ENCODE measurements at places on chromosomes 5 and 9.

- H3K27ac ChIP-seq, result no peak overlapping the region
- peaks cover 12% of the 10 kb centered on the region for H3K36me3 ChIP-seq
- DNase-seq, result no peak
- H3K27me3 ChIP-seq, result no peaks in the 10 kb centered on the region
- H3K4me3 ChIP-seq, result no peak overlapping the region
Measured at GRCh38 chr5:37197340-37198050, 51.7 kb downstream of the CPLANE1 start.

- H3K27ac ChIP-seq, result no peak overlapping the region
- peaks cover 4% of the 10 kb centered on the region for H3K36me3 ChIP-seq
- no peak for DNase-seq
- no peaks in the 10 kb centered on the region for H3K4me1 ChIP-seq
- no peaks in the 10 kb centered on the region for H3K27me3 ChIP-seq
- H3K4me3 ChIP-seq, result no peak overlapping the region
Measured at GRCh38 chr9:34440017-34440416, 18.4 kb downstream of the FAM219A start.

DNA sequence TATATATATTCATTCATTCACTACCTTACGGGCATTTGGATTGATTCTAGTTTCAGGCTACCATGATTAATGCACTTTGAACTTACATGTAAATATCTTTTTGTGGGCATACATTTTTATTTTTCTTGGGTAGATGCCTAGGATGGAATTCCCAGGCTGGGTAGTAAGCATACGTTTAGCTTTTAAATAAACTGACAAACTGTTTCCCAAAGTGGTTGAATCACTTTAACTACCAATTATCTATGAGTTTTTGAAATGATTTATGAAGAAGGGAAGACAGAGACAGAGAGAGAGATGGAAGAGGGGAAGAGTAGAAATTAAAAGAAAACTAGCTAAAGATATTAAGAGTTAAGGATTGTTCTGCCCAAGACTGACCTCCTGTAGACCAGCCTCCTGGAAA lies 612.6 kb downstream of the PSAT1 start:
- H3K36me3 ChIP-seq, result no peaks in the 10 kb centered on the region
- H3K4me3 ChIP-seq, result no peak overlapping the region
- no peaks in the 10 kb centered on the region for H3K4me1 ChIP-seq
- H3K27me3 ChIP-seq, result no peaks in the 10 kb centered on the region

GRCh38 chr5:151892393-151892792 lies 32.3 kb downstream of the GLRA1 start:
- no peak overlapping the region for H3K27ac ChIP-seq
- H3K27me3 ChIP-seq, result no peaks in the 10 kb centered on the region
- H3K4me3 ChIP-seq, result no peak overlapping the region
- DNase-seq, result no peak
- H3K4me1 ChIP-seq, result no peaks in the 10 kb centered on the region

- H3K27me3 ChIP-seq, result no peaks in the 10 kb centered on the region
- H3K4me3 ChIP-seq, result no peak overlapping the region
- no peak overlapping the region for H3K27ac ChIP-seq
Measured at GRCh38 chr5:180869587-180869986, 8.5 kb upstream of the ZFP62 start.

DNA sequence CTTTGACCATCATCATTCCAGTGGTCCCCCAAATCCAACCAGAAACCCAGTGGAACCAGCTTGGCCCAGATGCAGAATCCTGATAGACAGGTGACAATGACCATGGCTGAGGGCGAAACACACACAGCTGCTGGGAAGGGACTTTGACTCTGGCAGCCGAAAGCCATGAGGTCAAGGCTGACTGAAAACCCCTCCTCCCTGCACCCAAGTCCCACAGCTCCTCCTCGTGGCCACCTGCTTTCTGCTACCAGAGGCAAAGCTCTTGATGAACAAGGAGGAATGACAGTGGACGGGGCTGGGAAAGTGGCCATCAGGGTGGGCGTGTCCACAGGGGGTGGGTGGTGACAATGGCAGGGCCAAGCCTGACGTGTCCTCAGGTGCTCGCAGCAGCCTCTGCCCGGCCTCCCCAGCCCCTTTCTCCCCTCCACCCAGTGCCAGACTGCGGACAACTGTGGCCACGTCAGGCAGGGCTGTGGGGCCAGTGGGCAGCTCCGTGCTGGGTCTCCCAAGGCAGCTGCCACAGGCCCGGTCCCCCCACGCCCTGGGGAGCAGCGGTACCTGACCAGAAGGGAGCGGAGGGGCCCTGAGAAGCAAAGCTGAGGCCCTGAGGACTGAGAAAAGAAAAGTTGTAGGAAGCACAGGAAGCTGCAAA lies 30.8 kb upstream of the SARDH start:
- no peak overlapping the region for H3K27ac ChIP-seq
- DNase-seq, result no peak
- no peaks in the 10 kb centered on the region for H3K4me1 ChIP-seq
- no peaks in the 10 kb centered on the region for H3K27me3 ChIP-seq

DNA sequence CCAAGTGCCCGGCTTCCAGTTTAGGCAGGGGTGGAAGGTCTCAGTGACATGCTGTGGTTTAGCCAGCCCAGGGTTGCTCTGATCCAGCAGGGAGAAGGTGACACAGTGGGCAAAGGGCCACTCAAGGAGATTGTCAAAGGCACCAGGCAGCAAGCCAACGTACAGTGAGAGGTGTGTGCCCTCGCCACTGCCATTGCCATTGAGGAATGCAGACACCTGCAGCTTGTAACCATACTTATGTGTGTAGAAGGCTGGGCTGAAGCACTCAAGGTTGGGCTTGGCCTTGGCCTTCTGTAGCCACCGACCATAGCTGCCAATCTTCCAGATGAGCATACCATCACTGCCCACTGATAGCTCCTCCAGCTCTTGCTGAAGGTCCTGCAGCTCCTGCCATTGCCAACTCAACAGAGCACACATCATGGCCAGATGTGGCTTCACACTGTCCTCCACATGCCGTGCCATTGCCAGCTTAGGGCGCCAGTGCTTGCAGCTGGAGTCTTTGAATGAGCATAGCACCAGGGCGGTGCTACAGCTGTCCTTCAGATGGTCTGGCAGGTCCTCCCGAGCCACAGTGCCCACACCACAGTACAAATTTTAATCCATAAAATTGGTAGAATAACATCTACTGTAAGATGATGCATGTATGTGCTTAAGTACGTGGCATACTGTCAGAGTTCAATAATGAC lies 59.7 kb upstream of the HMHB1 start:
- no peaks in the 10 kb centered on the region for H3K27me3 ChIP-seq
- H3K4me3 ChIP-seq, result no peak overlapping the region
- H3K4me1 ChIP-seq, result no peaks in the 10 kb centered on the region
- H3K36me3 ChIP-seq, result no peaks in the 10 kb centered on the region

GRCh38 chr9:124032247-124032646 lies 20.7 kb downstream of the LHX2 start:
- no peaks in the 10 kb centered on the region for H3K4me1 ChIP-seq
- H3K27me3 ChIP-seq, result peaks cover 11% of the 10 kb centered on the region
- no peak for DNase-seq
- no peak overlapping the region for H3K27ac ChIP-seq
- H3K36me3 ChIP-seq, result no peaks in the 10 kb centered on the region

DNA sequence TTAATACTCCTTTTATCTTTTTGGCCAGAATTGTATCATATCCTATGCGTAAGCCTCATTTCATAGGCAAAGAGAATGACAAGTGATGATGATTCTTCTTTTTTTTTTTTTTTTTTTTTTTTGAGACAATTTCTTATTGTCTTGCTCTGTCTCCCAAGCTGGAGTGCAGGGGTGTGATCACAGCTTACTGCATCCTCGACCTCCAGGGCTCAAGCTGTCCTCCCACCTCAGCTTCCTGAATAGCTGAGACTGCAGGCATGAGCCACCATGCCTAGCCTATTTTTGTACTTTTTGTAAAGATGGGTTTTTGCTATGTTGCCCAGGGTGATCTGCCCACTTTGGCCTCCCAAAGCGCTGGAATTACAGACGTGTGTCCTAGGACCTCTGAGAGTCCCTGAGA lies 41.9 kb upstream of the C5orf24 start:
- no peak overlapping the region for H3K4me3 ChIP-seq
- H3K27me3 ChIP-seq, result no peaks in the 10 kb centered on the region
- peaks cover 19% of the 10 kb centered on the region for H3K36me3 ChIP-seq

- H3K27me3 ChIP-seq, result no peaks in the 10 kb centered on the region
- peak; percentile 32 for DNase-seq
- H3K36me3 ChIP-seq, result peaks cover 6% of the 10 kb centered on the region
- H3K4me1 ChIP-seq, result no peaks in the 10 kb centered on the region
- H3K27ac ChIP-seq, result no peak overlapping the region
- H3K4me3 ChIP-seq, result no peak overlapping the region
Measured at GRCh38 chr5:65811885-65812284, 89.9 kb downstream of the NLN start.

DNA sequence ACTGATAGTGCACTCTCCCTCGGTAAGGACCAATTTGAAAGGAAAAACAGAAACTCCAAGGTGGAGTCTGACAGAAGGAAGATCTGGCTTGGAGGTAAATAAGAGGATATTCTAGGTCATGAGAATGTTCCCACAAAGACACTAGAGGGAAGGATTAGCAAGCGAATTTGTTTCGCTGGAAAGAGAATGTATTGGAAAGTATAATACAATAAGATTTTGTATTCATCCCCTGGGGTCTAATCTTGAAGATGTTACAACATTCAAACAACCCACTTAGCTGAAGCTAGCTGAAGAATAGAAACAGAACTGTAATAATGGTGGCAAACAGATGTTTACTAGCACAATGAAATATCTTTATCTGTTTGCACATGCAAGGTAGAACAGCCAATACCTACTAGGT lies 158.7 kb downstream of the GNAQ start:
- H3K4me1 ChIP-seq, result peaks cover 8% of the 10 kb centered on the region
- no peaks in the 10 kb centered on the region for H3K36me3 ChIP-seq
- DNase-seq, result no peak

GRCh38 chr5:33753704-33754103 lies 138.1 kb downstream of the ADAMTS12 start:
- H3K4me1 ChIP-seq, result no peaks in the 10 kb centered on the region
- no peak overlapping the region for H3K27ac ChIP-seq
- H3K4me3 ChIP-seq, result no peak overlapping the region
- H3K36me3 ChIP-seq, result no peaks in the 10 kb centered on the region
- H3K27me3 ChIP-seq, result no peaks in the 10 kb centered on the region

GRCh38 chr9:34089311-34089710 lies 37.2 kb downstream of the DCAF12 start:
- no peak overlapping the region for H3K4me3 ChIP-seq
- H3K27me3 ChIP-seq, result no peaks in the 10 kb centered on the region
- peaks cover 56% of the 10 kb centered on the region for H3K36me3 ChIP-seq

GRCh38 chr9:115039516-115040120 lies 78.3 kb downstream of the TNC start:
- no peaks in the 10 kb centered on the region for H3K27me3 ChIP-seq
- peaks cover 18% of the 10 kb centered on the region for H3K36me3 ChIP-seq
- no peak overlapping the region for H3K27ac ChIP-seq
- DNase-seq, result no peak
- peaks cover 10% of the 10 kb centered on the region for H3K4me1 ChIP-seq

DNA sequence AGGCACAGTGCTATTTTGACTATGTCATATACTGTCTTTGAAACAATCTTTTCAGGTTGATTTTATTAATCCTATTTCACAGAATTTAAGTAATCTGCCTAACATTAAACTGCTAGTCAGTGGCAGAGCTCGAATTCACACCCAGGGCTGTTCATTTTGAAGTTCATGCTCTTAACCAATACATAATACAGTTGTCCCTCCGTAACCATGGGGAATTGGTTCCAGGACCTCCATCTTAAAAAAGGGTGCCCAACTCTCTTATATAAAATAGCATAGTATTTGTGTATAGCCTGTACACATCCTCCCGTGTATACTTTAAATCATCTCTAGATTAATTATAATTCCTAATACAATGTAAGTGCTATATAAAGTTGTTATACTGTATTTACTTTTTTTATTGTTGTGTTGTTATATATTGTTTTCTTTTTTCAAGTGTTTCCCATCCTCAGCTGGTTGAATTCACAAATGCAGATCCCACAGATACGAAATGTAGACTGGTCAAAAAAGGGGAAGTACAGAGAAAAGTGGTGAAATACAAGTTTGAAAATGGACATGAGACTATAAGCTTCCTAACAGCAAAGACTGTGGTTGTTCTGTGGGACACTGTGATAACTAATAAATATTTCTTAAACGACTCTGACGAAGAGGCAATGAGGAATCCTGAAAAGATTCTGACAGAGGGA lies 18.3 kb downstream of the RFX3 start:
- H3K4me1 ChIP-seq, result no peaks in the 10 kb centered on the region
- peak; percentile 12 for DNase-seq
- no peak overlapping the region for H3K27ac ChIP-seq
- no peak overlapping the region for H3K4me3 ChIP-seq
- no peaks in the 10 kb centered on the region for H3K36me3 ChIP-seq

DNA sequence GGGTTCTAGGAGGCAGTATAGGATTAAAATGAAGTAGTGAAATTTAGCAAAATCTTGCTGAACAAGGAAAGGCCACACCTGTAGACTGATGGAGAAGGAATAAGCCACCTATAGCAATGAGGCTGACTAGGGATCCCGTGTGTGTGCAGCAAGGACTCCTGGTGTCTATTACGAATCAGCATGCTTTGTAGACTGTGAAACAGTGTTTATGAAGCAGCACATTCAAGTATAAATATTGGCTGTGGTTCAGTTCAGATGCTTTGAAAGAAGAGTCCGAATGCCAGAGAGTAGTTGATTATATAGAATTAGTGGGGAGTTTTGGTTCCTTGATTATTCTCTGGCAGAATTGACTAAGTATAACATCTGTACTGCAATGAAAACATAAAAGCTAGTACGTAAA lies 41.8 kb downstream of the CAST start:
- H3K4me3 ChIP-seq, result no peak overlapping the region
- peaks cover 3% of the 10 kb centered on the region for H3K4me1 ChIP-seq
- no peak overlapping the region for H3K27ac ChIP-seq

DNA sequence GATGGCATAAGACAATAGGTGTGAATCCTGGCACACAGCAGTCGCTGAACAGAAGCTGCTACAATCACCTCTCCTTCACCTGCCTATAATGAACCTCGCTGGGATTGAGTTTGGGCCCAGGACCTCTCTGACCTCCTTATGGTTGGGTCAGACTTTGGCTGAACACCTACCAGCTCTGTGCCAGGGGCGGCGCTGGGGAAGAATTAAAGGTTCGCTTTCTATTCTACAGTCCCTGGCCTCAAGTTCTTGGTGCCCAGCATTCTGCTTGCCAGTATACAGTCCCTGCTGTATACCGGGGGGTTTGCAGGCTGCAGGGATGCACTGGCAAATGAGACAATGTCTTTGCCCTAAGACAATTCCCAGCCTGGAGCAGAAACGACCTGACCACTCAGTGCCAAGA lies 895 bp upstream of the STRBP start:
- H3K27me3 ChIP-seq, result no peaks in the 10 kb centered on the region
- H3K4me1 ChIP-seq, result peaks cover 14% of the 10 kb centered on the region
- DNase-seq, result no peak
- no peak overlapping the region for H3K4me3 ChIP-seq

- no peak overlapping the region for H3K4me3 ChIP-seq
- no peaks in the 10 kb centered on the region for H3K4me1 ChIP-seq
- no peak overlapping the region for H3K27ac ChIP-seq
- H3K27me3 ChIP-seq, result no peaks in the 10 kb centered on the region
- no peaks in the 10 kb centered on the region for H3K36me3 ChIP-seq
Measured at GRCh38 chr9:116712781-116713180, 25.7 kb downstream of the TRIM32 start.
